ENCODE measurements at places on chromosomes 11 and 22.

- no peak for DNase-seq
These were observed 10.3 kb downstream of the KDM4E start for GRCh38 chr11:95035316-95035715.

GRCh38 chr11:32052215-32052614 is 38.7 kb upstream of the RCN1 start:
- DNase-seq: peak; percentile 2

- DNase-seq: no peak
These were observed 199.3 kb downstream of the PGR start for GRCh38 chr11:100930185-100930778.

DNA sequence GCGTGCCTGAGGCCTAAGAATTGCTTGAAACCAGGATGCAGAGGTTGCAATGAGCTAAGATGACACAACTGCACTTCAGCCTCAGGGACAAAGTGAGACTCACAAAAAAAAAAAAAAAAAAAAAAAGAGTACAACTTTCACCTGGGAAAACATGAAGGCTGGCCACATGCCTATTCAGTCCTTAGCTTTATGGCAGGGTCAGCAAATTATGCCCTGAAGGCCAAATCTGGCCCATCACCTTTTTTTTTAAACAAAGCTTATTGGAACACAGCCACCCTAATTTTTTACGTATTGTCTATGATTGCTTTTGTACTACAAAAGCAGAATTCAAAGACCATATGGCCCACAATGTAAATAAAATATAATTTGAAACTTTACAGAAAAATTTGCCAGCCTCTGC is 8.2 kb downstream of the FSHB start:
- DNase-seq: no peak

DNA sequence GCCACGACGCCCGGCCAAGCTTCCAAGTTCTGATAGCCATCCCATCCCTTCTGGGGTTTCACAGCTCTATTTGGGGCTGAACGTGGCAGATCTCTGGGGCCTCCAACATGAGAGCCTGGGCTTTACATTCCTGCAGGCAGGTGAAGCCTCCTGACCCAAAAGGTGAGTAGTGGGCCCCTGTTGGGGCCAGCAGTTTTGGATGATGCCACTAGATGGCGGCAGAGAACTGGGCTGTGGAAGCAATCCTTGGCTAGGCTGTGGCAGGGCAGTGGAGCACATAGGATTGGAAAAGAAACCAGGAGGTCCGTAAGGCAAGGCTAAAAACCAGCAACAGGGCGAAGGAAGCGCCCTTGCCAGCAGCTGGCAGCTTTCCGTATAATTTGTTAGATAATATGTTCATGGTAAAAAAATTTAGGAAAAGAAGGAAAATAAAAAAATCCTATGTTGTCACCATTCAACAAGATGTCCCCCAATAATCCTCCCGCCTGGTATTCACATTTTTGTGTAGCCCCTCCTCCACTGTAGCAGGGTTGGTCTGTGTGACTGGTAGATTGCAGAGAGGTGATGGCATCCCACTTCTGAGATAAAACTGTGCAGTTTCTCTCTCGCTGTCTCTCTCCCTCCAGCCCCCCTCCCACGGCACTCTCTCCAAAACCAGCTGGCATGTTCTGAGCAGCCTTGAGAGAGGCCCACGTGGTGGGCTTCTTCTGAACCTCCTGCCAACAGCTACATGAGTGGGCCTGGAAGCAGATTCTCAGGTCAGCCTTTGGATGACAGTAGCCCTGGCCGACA is 43.6 kb upstream of the OR4B1 start:
- peak; percentile 26 for DNase-seq

GRCh38 chr11:47415949-47416472 is 7.6 kb downstream of the SLC39A13 start:
- no peak for DNase-seq

DNA sequence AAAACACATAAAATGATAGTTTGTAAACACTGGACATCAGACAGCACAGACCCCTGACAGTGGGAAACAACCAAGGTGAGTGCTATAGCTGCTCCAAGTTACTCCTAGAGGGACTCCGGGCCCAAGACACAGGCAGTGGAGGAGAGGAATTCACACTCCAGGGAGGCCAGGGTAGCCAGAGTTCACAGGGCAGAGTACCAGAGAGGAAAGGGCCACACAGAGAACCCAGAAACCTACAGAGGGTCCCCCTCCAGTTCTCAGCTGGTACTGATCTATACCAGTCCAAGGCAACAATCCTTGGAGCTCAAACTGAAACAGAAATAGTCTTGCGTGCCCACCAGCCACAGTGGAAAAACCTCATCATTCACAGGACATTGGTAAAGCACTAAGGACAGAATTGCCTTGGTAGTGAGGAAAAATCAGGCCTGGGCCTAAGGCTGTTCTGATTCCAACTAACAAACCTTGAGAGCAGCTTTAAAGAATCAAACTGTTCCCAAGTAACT is 7.6 kb downstream of the VPS37C start:
- no peak for DNase-seq

DNA sequence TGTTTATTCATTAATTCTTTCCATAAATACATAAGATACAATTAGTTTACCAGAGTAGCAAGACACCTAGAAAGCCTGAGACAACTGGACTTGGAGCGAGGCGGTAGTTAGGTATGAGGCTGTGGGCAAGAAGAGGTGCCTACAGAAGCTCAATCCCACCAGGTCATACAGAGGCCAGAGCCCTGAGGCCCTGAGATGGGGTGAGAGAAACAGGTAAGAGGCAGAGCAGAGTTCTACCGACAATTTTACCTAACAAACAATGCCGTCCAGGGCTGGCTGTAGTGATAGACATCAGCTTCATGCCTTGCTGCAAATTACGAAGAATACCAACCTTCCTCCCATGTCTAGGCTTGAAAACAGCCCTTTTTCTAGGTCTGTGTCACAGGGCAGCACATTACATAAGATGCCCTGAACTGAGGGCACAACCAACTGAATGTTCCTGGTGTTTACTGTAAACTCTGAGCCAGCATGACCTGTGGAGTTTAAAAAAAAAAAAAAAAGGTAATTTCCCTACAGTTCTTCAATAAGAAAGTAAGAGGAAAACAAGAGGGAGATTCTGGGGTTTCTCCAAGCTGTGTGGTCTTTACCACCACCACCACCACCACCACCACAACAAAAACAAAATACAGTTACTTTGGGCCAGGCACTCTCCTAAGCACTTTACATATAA is 105.8 kb downstream of the GAB2 start:
- no peak for DNase-seq

DNA sequence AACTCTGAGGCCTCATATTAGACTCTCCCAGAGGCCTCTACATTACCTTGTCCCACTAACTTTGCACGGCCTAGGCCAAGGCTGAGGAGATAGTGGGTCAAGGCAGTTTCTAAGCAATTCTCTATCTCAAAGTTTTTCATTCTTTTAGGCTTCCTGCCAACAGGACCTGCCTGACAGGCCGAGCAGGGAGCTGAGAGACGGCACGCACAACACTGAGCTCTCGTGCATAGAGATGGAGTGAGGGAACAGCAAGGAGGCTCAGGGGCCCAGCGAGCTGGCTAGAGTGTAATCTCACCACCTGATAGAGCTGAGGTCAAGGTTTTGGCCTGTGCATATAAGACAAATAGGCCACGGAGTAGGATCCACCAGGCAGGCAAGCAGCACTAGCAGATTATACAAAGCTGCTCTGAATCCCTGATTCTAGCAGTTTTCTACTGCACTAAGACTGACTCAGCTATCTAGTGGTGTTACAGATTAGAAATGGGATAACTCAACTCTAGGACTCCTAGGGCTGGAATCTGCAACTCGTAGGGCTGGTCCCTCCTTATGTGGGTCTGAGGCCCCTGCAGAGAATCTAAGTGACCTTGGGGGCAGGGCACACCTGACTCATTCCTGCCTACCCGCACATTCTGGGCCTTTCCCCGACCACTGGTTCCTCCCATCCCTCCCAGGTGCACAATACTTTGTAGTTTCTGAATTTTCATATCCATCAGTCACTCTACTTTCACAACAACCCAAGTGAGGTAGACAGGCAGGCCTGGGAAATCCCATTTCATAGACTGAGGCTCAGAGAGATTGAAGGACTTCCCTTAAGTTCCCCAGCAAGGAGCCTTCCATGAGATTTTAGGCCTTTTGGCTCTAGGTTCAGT is 1.7 kb downstream of the CYB5R2 start:
- no peak for DNase-seq

Data from stimulated activated CD8-positive, alpha-beta memory T cell treated with anti-CD3 and anti-CD28 coated beads, Interleukin-15, amount 100 ng/mL, for 24 hours (primary cell).